AML-193 (cell line): ENCODE measurements at places on chromosomes 1 and 21.
A peak's percentile ranks its signal among the peaks of the same experiment; 100 is the strongest.

- no peak for DNase-seq
Observed at GRCh38 chr1:145887631-145888030, 2.0 kb upstream of the ANKRD35 start.

DNA sequence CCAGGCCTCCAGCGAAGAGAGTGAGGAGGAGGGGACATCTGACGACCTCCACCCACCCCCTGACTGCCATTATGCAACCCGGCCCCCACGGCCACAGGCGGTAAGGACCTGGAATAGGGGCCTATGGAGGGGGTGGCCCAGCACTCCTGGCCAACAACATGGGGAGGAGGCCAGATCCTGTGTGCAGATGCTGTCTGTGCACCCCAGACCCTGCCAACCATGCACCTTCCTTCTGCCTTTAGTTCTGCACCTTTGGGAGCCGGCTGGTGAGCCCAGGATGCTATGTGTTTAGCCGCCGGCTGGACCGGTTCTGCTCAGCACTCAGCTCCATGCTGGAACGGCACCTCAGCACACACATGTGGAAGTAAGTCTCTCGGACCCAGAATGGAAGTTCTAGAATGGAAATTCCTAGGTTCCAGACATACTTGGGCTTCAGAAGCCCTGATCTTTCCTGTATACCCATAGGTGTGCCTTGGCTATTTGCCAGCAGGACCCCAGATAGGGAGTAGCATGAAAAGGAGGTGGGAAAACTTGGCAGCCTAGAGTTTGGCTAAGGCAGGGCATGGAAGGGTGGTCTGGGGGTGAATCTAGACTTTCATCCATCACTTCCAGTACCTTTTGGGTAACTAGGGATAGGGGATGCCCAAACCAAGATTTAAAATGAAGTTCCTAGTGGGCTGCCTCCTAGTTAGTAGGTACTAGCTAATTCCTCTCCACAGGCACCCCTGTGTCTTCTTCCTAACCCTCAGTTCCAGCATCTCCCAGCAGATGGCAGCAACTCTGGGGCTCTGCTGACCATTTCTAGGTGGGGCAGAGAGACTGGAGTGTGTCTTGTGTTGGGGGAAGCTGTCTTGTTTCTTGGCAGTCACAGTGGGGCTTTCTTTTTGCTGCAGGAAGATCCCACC lies 3.6 kb upstream of the CYB561D1 start:
- DNase-seq = peak; percentile 45

GRCh38 chr1:32221980-32222755 lies at the start of the genes EIF3I and TMEM234:
EIF3I (plus strand) TSS chr1:32222407; CDS start chr1:32222442, 35 bp downstream.
TMEM234 (minus strand) TSS chr1:32222353; CDS start chr1:32222322, 31 bp downstream.
- DNase-seq = peak; percentile 84

DNA sequence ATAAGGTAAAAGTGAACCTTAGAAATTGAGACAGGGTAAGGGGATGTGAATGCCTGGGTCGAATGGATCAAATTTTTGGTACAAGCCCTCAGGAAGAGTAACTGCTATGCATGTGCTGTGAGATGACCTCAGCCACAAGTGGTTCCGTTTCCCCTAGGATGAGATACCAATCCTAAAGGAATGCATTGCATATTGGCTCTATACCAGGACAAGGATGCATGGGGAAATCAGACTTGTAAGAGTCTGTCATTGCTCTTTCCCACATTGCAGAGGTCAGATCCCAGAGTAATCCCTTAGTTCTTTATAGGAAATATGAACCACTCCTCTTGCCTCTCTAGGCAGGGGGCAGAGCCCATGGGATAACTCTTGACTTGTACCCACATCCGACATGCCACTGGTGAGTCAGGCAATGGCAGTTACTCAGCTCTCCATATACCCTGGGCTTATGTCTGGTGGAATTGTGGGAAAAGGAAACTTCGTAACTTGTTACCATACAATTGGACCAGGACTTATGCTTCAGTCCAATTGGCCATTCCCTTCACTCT lies 428.3 kb upstream of the ZRANB2 start:
- no peak for DNase-seq

- no peak for DNase-seq
Observed at GRCh38 chr21:41428847-41429246, 2.8 kb downstream of the MX1 start.

GRCh38 chr1:12145616-12146342 lies 21.0 kb upstream of the TNFRSF1B start:
- no peak for DNase-seq

DNA sequence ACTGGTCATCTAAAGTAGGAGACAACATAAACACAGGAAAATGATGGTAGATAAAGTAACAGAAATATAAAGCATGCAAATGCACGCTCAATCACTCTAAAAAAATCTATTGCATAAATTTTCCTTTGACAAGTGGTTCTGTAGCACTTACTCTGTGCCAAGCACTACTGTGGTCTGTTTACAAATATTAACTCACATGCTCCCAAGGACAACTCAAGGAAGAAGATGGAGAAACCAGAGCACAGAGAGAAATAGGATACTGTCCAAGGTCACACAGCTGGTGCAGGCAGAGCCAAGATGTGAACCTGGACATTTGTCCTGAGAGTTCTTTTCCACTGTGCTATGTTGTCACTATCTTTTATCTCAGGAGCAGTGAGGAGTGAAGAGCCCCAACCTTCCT lies 105.2 kb downstream of the PAPPA2 start:
- DNase-seq = no peak

- peak; percentile 14 for DNase-seq
Observed at GRCh38 chr1:234968451-234968850, 160.2 kb downstream of the TOMM20 start.

- DNase-seq = peak; percentile 3
Observed at GRCh38 chr1:221777431-221778072, 35.7 kb upstream of the DUSP10 start.

DNA sequence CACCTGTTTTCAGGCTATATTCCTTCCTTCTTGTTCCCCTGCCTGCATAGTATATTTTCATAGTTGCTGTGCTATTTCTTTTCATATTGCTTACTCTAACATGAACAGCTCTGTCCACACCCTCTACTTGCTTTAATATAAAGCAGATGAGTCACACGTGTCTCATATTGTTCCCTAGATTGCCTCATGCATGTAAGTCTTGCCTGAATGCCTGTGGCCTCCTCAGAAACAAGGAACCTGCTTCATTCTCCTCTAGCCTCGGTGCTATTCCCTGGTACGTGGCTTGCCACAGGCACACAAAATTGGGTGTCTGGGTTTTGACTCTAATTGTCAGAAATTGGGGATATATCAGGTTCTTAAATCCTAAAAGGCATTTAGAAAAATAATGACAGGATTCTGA lies 16.5 kb upstream of the PKP1 start:
- DNase-seq = no peak

GRCh38 chr1:182101415-182102042 lies 40.0 kb upstream of the ZNF648 start:
- no peak for DNase-seq

DNA sequence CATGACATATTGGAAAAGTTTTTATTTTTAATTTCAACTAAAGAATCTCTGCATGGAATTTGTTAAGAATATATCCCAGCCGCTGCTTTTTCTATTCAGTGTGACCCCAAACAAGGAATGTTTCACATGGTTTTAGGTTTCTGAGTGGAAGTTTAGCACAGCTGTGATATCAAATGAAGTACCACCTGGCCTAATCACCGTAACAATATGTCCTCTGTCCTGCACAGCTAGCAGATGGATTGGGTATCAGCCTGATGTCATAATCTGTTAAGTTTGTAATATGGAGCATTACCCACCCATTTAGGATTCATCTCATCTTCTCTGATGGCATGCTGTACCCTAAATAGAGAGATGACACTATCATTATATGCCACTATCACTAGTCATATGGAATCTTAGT lies 963.7 kb upstream of the ADGRL2 start:
- DNase-seq = no peak

DNA sequence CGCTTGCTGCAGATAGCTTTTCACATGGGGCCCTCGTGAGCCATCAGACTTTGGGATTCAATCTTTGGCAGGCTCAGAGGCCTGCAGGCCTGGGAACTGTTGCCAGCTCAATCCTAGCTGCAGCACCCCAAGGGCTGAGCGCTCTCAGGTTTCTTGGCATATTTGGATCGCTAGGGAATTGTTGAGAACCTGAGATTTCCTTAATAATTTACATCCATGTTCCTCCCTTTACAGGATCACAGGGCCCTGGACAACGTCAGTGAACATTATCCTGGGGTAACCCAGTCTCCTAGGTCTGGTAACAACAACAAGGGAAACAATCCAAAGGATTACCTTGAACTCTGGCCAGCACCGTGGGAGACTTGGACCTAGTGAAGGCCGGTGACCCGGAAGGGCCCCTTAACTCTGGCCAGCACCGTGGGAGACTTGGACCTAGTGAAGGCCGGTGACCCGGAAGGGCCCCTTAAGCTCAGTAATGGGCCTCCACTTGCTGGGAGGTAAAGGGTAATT lies 49.3 kb upstream of the NEK2 start:
- DNase-seq = no peak

GRCh38 chr1:41360074-41360785 lies 1.0 kb upstream of the FOXO6 start:
- DNase-seq = no peak

- DNase-seq = no peak
Observed at GRCh38 chr1:160711276-160711601, 383 bp downstream of the CD48 start.

DNA sequence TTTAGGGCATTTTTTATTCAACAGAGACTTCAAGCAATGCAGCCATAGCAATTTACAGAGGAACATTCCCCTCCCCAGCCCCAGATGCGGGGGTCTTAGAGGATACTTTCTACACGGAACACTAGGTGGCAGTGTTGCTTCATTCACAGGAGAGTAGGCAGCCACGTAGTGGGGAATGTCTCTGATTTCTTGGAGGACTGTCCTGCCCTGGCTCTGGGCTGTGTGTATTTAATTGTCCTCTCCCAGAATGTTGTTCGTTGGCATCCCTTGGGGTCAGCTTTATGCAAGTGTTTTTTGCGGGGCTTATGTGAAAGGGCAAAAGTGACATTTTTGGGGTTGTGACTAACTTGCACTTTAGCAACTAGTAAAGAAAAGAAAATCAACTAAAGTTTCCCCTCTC lies 96.9 kb downstream of the PAPPA2 start:
- DNase-seq = peak; percentile 2

DNA sequence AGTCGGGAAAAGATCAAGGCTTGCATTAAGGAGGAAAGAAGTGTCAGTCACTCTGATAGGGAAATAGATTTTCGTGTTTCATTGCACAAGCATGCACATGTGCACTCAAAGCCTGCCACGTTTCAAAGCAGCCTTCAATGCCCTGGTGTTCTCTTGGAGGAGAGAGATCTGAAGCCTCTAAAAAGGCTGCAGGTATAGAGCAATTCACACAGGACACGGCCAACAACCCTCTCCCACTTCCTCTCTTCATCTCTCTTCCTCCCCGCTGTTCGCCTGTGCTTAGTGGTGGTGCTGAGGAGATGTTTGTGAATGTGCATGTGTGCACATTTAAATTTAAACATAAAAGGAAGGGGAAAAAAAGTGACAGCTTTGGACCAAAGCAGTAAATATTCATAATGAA lies 117.7 kb downstream of the NUF2 start:
- no peak for DNase-seq

DNA sequence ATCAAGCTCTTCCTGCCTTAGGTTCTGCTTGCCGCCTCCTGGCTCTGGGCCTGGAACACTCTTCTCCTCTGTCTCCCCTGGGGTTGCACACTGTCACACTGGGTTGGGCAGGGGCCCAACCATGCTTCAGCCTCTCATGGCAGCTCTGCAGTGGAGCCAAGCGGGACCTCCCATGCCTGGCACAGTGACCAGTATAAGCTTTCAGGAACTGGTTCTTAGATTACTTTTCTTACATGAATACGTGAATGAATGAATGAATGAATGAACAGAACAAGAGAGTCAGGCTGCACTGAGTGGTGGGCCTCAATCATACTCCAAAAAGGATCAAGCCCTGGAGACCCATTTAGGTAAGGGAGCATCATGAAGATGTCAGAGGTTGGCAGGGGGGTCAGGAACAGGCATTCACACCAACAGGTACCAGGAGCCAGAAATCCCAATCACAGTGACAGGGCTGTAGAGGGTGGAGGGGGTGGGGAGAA lies 30.8 kb upstream of the TMEM125 start:
- DNase-seq = no peak

GRCh38 chr21:33021667-33022066 lies 4.1 kb upstream of the OLIG2 start:
- no peak for DNase-seq

DNA sequence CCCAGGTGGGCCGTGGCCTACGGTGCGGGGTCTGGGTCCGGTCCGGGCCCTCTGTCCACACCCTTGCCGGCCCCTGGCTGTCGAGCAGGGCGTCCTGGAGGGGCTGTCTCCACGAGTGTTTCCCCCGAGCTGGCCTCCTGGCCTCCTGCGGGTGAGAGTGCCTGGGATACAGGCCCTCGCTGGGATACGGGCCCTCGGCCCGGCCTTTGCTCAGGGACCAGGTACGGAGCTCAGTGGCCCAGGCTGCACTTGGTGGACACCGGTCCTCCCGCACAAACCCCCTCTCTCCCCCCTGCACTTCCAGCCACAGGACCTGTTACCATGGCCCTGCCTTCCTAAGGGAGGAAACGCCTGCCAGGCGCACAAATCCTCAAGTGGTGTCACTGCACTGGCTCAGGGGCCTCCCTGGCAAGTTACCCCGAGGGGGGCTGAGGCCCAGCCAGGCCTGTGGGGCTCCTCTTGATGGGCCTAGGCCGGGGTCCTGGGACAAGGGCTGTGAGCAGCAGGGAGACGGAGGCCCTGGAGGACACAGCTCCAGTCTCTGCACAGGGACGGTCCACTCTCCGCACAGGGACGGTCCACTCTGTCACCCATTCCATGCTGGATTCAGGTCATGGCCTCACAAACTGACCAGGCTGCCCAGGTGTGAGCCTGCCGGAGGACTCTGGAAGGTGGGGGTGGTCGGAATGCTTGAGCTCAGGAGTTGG lies 18.2 kb upstream of the RNF223 start:
- DNase-seq = no peak

DNA sequence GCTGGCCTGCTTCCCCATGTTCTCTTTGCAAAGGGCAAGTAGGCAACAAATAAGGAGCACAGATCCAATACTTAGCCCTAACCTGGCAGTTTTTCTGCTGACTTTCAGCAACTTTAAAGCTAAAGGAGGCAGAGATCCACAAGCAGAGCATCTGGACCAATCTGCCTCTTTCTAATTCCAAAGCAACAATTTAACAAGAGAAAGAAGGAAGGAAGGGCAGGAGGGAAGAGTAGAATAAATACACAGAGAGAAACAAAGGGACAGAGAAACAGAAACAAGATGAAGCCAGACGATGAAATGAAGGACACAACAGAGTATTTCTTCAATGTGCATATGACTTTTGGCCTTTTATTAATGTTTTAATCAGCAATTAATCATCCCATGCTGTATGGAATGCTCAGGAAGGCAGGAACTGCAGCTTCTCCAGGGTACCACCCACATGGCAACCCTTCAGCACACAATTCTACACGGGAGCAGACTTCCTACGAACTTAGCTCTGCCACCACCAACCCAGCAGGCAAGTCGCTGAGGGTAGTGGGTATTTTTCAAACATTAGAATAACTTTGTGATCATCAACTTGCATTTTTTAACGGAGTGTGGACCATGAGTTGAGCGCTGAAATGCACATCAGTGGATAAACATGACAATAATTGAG lies 15.3 kb downstream of the CLCC1 start:
- DNase-seq = no peak

GRCh38 chr1:1869469-1869868 lies 21.4 kb downstream of the GNB1 start:
- DNase-seq = peak; percentile 56
